ENCODE measurements at places on chromosomes 12 and 14.

DNA sequence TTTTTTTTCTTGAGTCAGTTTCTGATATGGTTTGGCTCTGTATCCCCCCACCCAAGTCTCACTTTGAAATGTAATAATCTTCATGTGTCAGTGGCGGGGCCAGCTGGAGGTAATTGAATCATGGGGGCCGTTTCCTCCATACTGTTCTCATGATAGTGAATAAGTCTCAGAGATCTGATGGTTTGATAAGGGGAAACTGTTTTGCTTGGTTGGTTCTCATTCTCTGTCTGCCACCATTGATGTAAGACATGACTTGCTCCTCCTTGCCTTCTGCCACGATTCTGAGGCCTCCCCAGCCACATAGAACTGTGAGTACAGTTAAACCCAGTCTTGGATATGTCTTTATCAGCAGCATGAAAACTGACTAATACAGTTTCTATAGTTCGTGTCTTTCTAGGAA is 42.9 kb downstream of the WNK1 start:
- no peak for DNase-seq

DNA sequence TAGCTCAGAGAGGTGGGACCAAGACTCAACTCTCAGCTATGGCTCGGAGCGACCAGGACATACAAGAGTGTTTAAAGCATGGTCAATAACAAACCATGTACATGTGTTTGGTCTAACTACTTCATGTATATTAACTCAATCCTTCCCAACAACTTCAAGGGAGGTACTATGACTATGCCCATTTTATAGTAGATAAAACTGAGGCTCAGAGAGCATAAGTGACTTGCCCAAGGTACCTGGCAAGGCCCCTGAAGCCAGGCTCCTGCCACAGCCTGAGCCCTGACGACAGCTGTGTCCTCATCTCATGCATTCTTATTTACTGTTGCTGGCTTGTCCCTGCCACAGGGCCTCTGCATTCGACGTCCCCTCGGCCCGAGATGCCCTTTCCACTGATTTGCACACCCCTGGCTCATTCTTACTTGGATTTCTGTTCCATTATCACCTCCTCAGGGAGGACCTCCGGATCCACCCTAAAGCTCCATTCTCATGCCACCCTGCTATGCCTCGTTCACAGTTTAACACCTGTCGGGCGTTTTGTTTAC is 2.6 kb downstream of the TESC start:
- no peak for DNase-seq

DNA sequence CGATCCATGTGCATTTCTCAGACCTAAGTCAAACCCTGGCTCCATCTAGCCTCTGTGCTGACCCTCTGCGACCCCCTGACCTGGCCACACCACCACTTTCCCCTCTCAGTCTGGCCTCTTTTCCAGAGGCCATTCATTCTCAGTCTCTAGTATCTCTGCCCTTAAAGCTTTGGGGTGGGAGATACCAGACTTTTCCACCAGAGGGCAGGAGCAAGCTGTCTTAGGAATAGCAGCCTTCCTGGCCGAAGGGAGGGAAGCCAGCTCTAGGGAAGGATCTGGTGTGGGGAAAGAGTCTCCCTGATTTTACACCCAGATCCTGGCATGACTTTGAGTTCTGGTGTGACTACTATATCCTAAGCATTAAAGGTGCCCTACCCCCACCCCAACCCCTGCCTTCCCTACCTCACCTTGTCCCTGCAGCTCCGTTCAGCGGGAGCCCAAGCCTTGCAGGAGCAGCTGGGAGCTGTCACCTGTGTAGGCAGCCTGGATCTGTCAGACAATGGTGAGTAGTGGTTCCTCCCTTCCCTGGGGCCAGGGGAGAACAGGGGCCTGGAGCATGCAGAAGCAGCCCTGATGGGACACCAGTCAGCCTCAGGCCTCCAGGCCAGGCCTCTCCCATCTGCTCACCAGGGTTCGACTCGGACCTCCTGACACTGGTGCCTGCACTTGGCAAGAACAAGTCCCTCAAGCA is 6.6 kb downstream of the CARMIL3 start:
- DNase-seq, result no peak

GRCh38 chr12:10960211-10960610 is 21.1 kb upstream of the TAS2R14 start:
- DNase-seq, result no peak

GRCh38 chr14:60863249-60863648 is 117.6 kb downstream of the TRMT5 start:
- DNase-seq, result no peak

DNA sequence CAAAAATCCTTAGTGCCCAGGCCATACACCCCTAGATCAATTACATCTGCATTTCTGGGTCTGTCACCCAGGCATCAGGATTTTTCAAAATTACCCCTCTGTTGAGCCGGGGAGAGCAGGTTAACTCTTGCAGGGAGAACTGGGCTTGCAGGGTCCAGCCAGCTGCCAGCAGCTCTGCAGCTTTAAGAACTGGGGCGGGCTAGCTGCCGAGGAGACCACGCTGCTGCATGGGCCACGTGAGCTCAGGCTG is at the start of gene DGLUCY:
Gene DGLUCY (plus strand): TSS at position 245 of the 250 bp plus-strand sequence. CDS start 46,222 bp downstream, outside the sequence.
- DNase-seq, result peak; percentile 78

- DNase-seq, result no peak
Measured at GRCh38 chr12:123997033-123997822, 24.2 kb downstream of the ZNF664 start.

- DNase-seq, result no peak
Measured at GRCh38 chr12:1864456-1864855, 44.1 kb downstream of the LRTM2 start.

GRCh38 chr12:12533238-12533829 is 29.3 kb downstream of the DUSP16 start:
- no peak for DNase-seq

DNA sequence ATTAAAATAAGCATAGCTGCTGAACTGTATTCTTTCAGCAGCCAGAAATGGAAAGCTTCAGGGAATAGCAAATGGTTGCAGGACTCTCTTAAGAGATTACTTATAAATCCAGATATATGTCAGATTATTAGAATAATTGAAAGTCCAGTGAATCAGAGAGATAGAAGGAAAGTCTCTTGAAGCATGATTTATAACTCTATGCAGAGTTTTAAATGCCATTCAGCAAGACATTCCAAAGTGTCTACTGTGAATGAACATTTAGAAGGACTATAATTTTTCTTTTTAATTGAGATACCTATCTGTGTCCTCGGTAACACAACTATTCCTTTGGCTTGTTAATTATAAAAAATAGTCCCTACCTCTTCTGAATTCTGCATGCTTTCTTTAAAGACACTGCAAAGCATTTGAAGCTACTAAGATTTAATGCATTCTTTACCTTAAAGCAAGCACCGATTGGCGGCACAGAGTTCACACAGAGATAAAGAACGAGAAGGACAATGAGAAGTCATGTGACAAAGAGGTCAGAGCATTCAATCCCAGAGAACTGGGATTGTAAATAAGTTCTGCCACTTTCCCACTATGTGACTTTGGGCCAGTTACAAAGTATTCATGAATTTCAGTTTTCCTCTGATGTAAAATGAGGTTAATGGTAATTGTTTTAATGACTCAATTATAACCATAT is 371.0 kb upstream of the ATP2B1 start:
- no peak for DNase-seq

GRCh38 chr14:69882116-69882864 is 3.1 kb downstream of the SMOC1 start:
- DNase-seq, result no peak

DNA sequence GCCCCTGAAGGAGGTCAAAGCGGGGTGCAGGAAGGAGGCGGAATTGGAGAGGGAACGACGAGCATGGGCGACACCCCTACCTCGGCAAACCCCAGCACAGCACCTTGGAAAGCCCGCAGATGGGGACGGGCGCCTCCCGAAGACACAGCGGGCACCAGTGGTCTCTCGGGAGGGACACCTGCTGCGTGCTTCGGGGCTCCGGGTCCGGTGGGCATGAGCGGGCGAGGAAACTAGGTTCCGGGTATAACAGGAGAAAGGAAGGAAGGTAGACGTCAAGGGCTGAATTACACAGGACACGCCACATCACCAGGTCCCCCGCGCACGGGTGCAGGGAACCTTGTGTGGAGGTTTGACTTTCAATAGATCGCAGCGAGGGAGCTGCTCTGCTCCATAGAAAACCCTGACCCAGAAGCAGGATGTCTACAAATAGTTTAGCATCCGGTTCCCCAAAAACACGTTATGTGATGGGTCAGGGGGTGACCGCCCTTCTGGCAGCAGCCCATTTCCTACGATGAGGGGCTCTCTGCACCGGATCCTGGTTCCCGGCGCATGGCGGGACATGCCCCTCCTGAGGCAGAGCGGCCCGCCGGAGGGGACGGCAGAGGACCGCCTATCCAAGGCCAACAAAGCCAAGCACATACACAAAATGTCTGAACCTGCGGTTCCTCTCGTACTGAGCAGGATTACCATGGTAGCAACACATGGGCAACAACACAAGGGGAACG is 196.9 kb downstream of the ALG10 start:
- DNase-seq, result no peak

- no peak for DNase-seq
Measured at GRCh38 chr14:67541448-67542387, 8.6 kb downstream of the PLEKHH1 start.

- DNase-seq, result no peak
Measured at GRCh38 chr12:1213205-1213604, 222.2 kb downstream of the ERC1 start.

GRCh38 chr14:73816393-73816816 is 35.2 kb upstream of the PTGR2 start:
- no peak for DNase-seq

- no peak for DNase-seq
Measured at GRCh38 chr12:1470051-1470450, 124.3 kb downstream of the FBXL14 start.

GRCh38 chr12:712172-712863 is 40.1 kb upstream of the WNK1 start:
- no peak for DNase-seq

GRCh38 chr12:69070319-69071090 is 137.5 kb upstream of the CPM start:
- DNase-seq, result peak; percentile 61

GRCh38 chr14:55717621-55718020 is 137.6 kb downstream of the KTN1 start:
- no peak for DNase-seq

- no peak for DNase-seq
Measured at GRCh38 chr12:106238146-106238545, 9.7 kb downstream of the CKAP4 start.
